Daoy (cell line): ENCODE measurements at places on chromosomes 5 and 9. TPM values are rescaled to one million over a fixed set of nuclear protein-coding genes. Genes with fewer than 3 reads are reported as not detected.

FOXD4L6 gene
- total RNA-seq: not detected in 2 replicates

LHX6 gene
- total RNA-seq: 0.69 and 1.5 TPM in 2 replicates

PIP5KL1 gene
- total RNA-seq: 0.18 and 0.51 TPM in 2 replicates

DNAJB5 gene
- total RNA-seq: 6.6 and 12.6 TPM in 2 replicates

PCDHGB4 gene
- 0.06 and 0.09 TPM in 2 replicates for total RNA-seq

PCDHGA3 gene
- 0.57 TPM in 1 of 2 replicates, not detected in the other for total RNA-seq

RAB3C gene
- 0.91 and 5.1 TPM in 2 replicates for total RNA-seq

LCN9 gene
- not detected in 2 replicates for total RNA-seq

NTNG2 gene
- total RNA-seq: 1.9 and 2.6 TPM in 2 replicates

VCAN gene
- total RNA-seq: 24.5 and 30.7 TPM in 2 replicates

PAM gene
- total RNA-seq: 67.1 and 120 TPM in 2 replicates

PCA3 gene
- 0.06 TPM in 1 of 2 replicates, not detected in the other for total RNA-seq

IQGAP2 gene
- total RNA-seq: 5.6 and 6.9 TPM in 2 replicates

IFNA16 gene
- total RNA-seq: not detected in 2 replicates

LCN6 gene
- total RNA-seq: not detected in 2 replicates

ZFP2 gene
- 0.11 TPM in 1 of 2 replicates, not detected in the other for total RNA-seq

DDX4 gene
- total RNA-seq: not detected in 2 replicates

GABBR2 gene
- total RNA-seq: 0.74 and 1.5 TPM in 2 replicates

WDR38 gene
- total RNA-seq: 0.12 TPM in 1 of 2 replicates, not detected in the other

GABRP gene
- total RNA-seq: 0.06 and 0.40 TPM in 2 replicates

HTR4 gene
- total RNA-seq: 0.18 TPM in 1 of 2 replicates, not detected in the other
